Sigmoid colon (tissue), 7 donors: ENCODE measurements at places on chromosomes 1 and 21. TPM values are rescaled to one million over a fixed set of nuclear protein-coding genes. Genes with fewer than 3 reads are reported as not detected.

The FCRL4 gene
- polyA plus RNA-seq: not detected

The AQP10 gene
- polyA plus RNA-seq: not detected

The KCNH1 gene
- not detected for polyA plus RNA-seq

The SPATC1L gene
- 7.8 TPM for polyA plus RNA-seq

The FMN2 gene
- polyA plus RNA-seq: 6.6 TPM

The S100A7A gene
- not detected for polyA plus RNA-seq

The TSACC gene
- 0.48 TPM for polyA plus RNA-seq

The SPRR3 gene
- 2.1 TPM for polyA plus RNA-seq

The B3GALT5 gene
- polyA plus RNA-seq: 9.6 TPM

The RNU1-4 gene
- polyA plus RNA-seq: not detected

The ARHGEF10L gene
- 76.2 TPM for polyA plus RNA-seq

The SYT2 gene
- 0.10 TPM for polyA plus RNA-seq

The C8A gene
- polyA plus RNA-seq: not detected

The LRRC47 gene
- polyA plus RNA-seq: 25.9 TPM

The DCST2 gene
- 2.0 TPM for polyA plus RNA-seq

The ACTN2 gene
- polyA plus RNA-seq: 1.2 TPM

The IRF6 gene
- 51.1 TPM for polyA plus RNA-seq

The TMEM167B gene
- polyA plus RNA-seq: 21.6 TPM

The ARMH1 gene
- not detected for polyA plus RNA-seq

The SAMD13 gene
- 21.3 TPM for polyA plus RNA-seq

The NFASC gene
- 8.9 TPM for polyA plus RNA-seq

The CHAF1B gene
- 1.4 TPM for polyA plus RNA-seq

The LY9 gene
- 12.8 TPM for polyA plus RNA-seq

The LPAR3 gene
- polyA plus RNA-seq: 0.60 TPM
